ENCODE measurements at places on chromosomes 5 and 9.
A peak's percentile ranks its signal among the peaks of the same experiment; 100 is the strongest.

DNA sequence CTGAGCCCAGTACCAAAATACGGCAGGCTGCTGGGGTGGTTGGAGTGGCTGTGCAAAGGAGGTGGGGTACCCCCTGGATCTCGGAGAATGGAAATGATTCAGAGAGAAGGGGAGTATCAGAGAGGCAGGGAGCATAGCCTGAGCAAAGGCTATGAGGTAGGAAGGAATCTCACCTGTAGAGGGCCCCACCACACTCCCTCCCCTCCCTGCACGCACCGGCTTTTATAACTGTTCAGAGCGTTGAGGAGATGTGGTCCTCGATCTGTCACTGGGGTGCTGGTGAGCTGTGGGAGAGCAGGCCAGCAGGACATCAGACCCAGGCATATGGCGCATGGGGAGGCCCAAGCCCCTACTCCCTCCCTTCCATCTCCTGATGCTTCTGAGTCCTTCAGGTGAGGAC lies 13.2 kb downstream of the PHF19 start:
- no peak for DNase-seq

DNA sequence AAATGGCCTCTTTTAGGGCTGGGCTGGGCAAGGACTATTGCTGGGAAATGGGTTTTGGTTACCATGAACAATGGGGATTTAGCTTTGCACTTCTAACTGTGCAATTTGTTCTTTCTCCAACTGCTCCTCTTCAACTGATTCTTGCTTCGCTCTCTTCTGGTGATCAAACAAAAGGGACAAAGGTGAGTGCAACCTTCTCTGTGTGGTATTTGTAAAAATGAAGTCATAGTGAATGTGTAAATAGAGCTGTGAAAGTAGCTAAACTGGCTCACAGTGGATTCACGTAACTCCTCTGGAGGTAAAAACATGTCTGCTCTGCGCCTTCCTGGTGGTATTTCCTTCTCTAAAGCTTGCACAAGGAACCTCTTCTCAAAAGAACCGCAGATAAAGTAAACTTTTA lies 20.9 kb upstream of the SPINK14 start:
- DNase-seq, result no peak

DNA sequence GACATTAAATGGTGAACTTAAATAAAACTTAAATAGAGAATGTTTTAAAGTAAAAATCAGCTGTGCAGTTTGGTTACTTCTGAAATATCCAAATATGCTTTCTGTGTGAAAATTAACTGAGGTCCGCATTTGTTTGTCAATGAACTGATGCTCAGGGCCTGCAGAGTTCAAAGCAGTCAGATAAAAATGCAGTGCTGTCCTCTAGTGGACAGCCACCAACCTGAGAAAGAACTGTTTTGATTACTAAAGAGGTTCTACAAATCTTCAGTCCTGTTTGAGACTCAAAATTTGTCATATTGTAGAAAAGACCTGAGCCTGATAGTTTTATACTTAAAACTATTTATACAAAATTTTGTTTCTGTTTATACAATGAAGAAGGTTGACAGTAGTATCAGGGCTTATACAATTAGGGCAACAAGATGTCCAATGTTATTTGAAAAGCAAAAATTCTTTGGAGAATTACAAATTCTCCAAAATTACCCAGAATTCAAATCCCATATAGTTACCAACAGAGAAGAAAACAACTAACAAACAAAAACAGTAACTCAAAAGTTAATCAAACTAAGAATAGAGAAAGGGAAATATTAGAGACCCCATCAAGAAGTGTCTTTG lies 232.3 kb upstream of the TBCA start:
- no peak for DNase-seq

GRCh38 chr9:71638627-71639026 lies 129.7 kb downstream of the CEMIP2 start:
- no peak for DNase-seq

DNA sequence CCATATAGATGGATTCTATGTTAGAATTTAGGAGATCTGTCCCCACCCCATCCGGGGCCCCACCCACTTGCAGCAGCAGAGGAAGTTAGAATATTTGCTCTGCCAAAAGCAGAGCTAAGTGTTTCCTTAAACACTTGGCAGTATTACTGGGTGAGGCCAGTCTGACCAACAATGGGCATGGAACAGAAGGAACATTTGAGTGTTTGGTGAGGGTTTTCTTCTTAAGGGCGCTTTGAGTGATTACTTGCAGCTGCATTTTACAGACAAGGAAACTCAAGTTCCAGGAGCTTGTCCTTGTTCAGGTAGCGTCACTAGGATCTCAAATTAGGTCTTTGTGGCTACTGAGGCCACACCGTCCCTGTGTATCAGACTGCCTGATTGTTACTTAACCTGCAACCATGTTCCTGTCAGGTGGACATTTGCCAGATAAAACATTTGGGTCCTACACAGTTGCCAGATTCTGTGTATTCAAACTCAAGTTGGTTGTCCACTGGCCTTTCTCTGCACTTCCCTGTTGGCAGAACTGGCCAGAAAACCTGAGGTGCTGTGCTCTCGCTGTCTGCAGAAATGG lies 59.3 kb downstream of the SLC46A2 start:
- no peak for DNase-seq

DNA sequence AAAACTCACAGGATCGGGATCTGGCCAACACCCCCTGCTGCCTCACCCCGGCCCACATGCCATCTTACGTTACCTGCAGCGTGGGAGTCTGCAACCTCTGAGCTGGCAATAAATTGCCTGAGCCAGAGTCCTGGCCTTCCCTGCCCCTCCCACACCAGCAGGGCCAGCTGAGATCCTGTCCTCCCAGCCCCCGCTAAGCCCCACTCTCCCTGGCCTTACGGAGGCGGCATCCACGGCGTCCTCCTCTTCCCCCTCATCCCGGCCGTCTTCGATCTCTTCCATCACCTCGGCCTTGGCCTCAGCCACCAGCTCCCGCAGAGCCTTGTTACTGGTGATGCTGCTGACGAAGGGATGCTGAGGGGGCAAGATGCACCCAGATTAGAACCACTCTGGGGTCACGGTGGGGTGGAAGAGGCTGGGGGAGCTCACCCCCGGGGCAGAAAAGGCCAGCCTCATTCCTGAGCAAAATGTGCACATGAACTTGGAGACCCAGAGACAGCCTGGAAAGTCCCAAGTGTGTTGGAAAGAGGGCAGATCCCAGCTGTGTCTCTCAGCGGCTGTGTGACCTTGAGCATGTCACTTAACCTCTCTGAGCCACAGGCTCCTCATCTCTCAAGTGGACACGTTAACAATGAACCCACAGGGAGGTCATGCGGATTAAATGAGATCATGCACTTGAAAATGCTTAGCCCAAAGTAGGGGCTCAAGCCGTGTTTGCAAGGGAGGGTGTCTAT lies 89.9 kb upstream of the FBXW11 start:
- peak; percentile 70 for DNase-seq

- no peak for DNase-seq
These were observed 879.8 kb upstream of the DMAC1 start for GRCh38 chr9:8679371-8679822.

GRCh38 chr9:106922026-106922425 lies 59.1 kb downstream of the ZNF462 start:
- DNase-seq, result no peak

DNA sequence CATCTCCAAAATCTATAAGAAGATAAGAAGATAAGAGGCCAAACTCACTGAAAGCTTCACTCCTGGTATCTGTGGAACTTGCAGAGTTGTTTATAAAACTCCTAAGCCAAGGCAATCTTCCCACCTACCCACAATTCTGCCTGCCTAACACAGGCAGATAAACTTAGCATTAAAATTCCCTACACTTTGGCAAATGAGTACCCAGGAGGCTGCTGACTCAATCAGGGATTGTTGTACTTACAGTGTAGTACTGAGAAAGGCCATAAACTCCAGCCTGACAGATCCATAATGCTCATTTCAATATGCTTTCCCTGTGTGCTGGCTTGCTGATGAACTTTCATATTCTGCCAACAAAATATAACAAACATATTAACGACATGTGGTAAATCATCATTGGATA lies 725.2 kb downstream of the BRINP1 start:
- DNase-seq, result peak; percentile 2

- DNase-seq, result no peak
These were observed 9.6 kb downstream of the HCN1 start for GRCh38 chr5:45686620-45687019.

- DNase-seq, result no peak
These were observed 172.6 kb upstream of the RAI14 start for GRCh38 chr5:34483442-34484033.

Measured in kidney (tissue), 22 donors.